ENCODE measurements at places on chromosomes 4 and X. TPM values are rescaled to one million over a fixed set of nuclear protein-coding genes. Genes with fewer than 3 reads are reported as not detected.

GRCh38 chr4:159655547-159655946 lies 552.7 kb downstream of the RAPGEF2 start:
- no peak for DNase-seq

- no peak for DNase-seq
Observed at GRCh38 chrX:106331606-106332005, 163.5 kb downstream of the PWWP3B start.

The FMR1NB gene
- total RNA-seq = not detected

DNA sequence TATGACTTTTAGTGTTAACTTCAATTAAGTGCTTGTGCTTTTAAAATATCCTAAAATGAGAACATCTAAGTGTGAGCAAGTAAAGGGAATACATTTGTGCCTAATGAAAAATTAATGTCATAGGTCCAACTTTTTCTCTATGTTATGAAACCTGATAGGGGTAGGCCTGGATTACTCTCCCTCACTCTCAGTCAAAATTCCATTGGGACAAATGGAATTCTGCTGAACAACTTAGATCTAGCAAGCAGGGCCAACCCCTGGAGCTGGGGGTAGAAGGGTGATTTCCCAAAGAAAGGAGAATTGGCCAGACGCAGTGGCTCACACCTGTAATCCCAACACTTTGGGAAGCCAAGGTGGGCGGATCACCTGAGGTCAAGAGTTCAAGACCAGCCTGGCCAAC lies 67.4 kb downstream of the EDNRA start:
- no peak for DNase-seq

DNA sequence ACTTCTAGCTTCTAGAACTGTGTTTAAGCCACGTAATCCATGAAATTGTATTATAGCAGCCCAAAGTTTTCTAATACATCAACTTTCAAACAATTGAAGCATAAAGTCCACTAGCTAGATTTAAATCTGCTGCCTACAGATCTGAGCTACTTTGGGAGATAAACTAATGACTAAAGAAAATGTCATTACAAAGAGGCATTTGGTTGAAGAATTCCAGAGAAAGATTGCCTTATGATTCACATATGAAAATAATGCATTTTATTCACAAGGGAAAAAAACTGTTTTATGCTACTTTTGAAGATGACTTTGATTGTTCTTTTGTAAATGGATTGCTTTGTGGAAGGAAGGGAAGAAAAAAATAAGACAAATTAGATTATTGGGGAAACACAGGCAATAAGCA lies 124.1 kb upstream of the SLIT2 start:
- no peak for DNase-seq

DNA sequence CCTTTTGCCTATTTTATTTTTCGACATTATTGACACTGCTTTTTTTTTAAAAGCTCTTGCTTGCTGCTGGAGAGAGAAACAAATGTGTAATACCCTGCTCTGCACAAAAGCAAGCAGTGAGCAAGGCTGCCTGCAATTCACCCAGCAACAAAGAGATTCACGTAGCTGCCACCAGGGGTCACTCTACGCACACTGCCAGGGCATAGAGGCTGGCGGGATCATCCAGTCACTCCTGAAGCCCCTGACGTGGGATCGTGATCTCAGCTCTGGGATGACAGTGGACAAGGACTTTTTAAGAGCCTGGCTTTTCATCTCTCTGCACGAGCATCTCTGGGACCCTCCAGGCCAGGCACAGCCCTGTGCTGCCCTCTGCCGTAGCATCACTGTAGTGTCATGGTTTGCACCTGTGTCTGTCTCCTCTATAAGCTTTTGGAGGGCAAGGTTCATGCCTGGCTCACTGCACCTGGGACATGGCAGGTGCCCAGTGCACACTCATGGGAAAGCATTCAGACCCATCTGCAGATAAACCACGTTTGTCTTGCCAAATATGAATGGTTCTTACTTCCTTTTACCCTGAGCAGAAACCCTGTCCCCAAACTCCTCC lies 19.8 kb downstream of the C4orf50 start:
- peak; percentile 68 for DNase-seq

GRCh38 chr4:98536631-98537030 lies 121.8 kb downstream of the TSPAN5 start:
- DNase-seq = no peak

DNA sequence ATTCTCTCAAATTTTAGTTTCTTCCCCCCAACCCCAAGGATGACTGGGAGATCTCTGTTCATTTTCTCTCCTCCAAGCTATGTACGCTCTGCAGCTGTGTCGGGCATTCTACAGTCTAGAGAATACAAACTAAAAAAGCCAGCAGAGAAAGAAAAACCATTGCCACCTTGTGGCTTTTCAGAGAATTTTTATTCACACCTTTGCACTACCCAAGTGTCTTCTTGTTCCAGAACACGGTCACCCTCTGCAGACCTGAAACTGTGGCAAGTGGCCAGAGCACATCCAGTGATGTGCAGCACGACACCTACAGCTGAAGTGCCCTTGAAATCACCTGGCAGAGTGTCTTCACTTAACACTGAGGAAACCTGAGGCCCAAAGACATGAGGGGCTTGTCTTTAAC lies 68.6 kb downstream of the CHST7 start:
- DNase-seq = no peak

The RASSF6 gene
- total RNA-seq = not detected

The AMBN gene
- total RNA-seq = not detected

- no peak for DNase-seq
Observed at GRCh38 chrX:109839694-109840567, 106.9 kb upstream of the ACSL4 start.

The NDST3 gene
- total RNA-seq = 0.89 TPM

The TCEAL2 gene
- 6.2 TPM for total RNA-seq

DNA sequence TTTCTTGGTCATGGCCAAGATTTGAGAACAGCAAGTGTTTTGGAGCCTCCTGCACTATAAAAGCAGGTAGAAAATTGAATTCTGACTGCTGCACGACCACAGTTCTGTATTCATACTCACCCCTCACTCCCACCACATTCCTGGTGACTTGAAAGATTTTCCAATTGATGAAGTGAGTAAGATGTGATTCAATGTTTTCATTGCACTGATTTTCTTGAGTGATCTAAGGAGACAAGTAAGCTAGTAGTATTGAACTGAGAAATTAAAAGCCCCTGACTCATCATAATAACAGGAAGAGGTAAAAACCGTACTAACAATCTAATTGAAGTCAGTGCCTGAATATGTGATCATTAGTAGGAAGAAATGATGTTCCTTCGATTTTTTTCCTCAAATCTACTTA lies 6.1 kb upstream of the SEC24D start:
- no peak for DNase-seq

GRCh38 chr4:89823416-89823815 lies 13.5 kb downstream of the SNCA start:
- DNase-seq = no peak

DNA sequence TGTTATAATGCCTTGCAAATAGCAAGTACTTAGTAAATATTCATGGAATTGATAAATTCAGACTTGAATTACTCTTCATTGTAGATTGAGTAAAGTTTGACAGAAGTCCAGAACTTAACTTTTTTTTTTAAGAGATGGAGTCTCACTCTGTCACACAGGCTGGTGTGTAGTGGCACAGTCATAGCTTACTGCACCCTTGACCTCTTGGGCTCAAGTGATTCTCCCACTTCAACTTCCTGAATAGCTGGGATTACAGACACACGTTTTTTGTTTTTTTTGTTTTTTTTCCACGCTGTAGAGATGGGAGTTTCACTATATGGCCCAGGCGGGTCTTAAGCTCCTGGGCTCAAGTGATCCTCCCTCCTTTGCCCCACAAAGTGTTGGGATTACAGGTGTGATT lies 32.1 kb downstream of the UBE2K start:
- DNase-seq = no peak

All from sciatic nerve (tissue), 2 donors.